Right renal pelvis (tissue), 4 donors: ENCODE measurements at places on chromosomes 4 and X. TPM values are rescaled to one million over a fixed set of nuclear protein-coding genes. Genes with fewer than 3 reads are reported as not detected.

- DNase-seq = no peak
Observed at GRCh38 chrX:88886908-88887307, 139.9 kb downstream of the CPXCR1 start.

DNA sequence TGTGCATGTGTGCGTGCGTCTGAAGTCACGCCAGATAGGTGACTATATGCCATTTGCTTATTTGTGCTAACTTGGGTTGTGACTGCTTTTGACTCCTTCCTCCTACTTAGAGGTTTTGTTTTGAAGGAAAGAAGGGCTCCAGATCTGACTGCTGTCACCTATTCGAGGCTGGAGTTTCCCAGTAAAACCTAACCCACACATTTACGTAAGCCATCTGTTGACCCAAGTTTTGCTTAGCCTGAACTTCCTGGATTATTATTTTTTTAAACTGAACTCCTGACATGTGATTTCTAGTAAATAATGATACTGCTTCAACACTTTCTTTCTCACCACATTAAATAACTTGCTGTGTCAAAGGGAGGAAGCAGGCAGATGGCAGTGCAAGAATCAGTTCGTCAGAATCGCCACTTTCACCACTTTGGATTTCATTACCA is 41.5 kb downstream of the DTHD1 start:
- DNase-seq = no peak

GRCh38 chr4:124111922-124112321 is 600.6 kb downstream of the ANKRD50 start:
- peak; percentile 49 for DNase-seq

DNA sequence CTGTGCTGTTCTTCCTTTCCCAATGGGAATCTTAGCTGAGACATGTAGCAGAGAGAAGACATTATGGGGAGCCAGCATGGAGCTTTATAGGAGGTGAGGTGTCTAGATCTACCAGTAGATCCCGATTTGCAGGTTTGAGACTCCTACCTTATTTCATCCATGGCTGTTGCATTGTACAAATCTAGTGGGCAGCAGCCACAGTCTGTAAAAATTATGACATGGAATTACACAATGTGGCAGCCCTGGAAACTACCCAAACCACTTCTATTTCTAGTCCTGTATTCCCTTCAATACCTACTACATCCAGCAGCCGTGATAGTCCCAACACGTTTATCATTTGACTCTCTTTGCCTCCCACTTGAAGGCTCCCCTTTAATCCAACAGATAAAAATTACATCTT is 8.1 kb downstream of the ATP7A start:
- DNase-seq = no peak

TMEM31 gene
- 1.2 TPM for polyA plus RNA-seq

GPR82 gene
- polyA plus RNA-seq = 0.27 TPM

MAGEA4 gene
- not detected for polyA plus RNA-seq

BEX1 gene
- polyA plus RNA-seq = 73.6 TPM

SH2D1A gene
- 0.25 TPM for polyA plus RNA-seq
